ENCODE measurements at places on chromosomes 12 and 14.

- DNase-seq = no peak
Measured at GRCh38 chr12:14635776-14636175, 60.6 kb downstream of the GUCY2C start.

DNA sequence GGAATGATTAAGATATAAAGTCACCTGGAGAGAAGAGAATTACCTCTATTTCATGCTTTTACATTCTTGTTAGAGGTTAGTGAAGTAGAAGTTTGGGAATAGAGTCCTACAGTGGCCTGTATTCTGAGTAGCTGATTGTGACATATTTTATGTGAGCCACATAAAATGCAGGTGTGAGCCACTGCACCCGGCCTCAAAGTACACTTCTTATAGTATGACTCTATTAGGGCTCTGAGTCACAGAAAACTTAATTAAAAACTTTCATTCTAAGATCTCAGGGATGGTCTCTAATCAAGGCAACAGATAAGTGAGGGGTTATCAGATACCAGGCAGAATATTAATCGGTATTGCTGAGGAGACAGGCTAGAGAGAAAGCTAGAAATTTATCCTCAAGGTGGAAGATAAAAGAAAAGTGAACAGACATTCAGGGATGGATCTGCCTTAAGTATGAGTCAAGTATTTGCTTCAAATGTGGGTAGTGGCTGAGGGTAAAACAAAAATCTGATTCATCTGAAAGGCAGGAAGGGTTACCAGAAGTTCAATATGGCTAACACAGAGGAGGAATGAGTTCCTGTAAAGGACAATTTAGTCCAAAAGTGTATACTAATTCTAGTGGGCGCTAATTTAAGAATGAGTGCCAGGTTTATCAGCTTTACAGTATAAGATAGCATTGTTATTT, 5.5 kb upstream of the G2E3 start:
- DNase-seq = no peak

DNA sequence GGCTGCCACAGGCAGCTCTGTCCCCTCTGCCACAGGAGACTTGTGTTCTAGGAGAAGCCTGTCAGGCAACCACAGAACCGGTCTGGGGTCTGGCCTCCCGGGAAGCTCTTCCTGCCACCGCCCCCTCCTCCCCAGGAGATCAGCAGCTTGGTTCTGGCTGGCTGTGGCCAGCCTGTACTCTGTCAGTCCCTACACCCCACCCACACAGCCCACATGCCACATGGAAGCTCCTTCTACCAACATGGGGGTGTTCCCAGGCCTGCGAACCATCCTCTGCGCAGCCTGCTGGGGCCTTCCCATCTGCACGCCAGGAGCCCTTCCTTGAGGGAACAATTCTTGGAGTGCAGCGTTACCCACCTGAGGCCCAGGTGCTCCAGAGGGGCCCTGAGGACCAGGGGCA, 16.8 kb downstream of the TMEM106C start:
- DNase-seq = no peak

DNA sequence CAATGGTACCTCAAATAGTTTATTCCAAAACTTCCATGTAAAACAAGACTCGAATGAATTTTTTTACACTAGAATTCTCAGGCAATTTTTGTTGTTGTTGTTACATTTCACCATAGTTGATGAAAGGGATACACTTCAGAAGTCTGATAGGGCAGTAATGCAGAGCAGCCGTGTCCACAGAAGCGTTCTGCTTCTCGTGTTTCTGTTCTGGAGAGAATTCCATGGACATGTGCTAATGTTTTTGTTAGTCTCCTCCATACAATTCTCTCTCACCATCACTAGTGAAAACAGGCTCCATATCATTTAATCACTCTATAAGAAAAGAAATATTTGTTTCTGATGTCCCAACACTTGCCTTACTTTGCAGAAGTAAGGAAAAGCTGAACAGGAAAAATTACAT, 606.1 kb downstream of the SLC16A7 start:
- DNase-seq = no peak

- DNase-seq = no peak
Measured at GRCh38 chr14:75298187-75298965, 19.7 kb downstream of the FOS start.

DNA sequence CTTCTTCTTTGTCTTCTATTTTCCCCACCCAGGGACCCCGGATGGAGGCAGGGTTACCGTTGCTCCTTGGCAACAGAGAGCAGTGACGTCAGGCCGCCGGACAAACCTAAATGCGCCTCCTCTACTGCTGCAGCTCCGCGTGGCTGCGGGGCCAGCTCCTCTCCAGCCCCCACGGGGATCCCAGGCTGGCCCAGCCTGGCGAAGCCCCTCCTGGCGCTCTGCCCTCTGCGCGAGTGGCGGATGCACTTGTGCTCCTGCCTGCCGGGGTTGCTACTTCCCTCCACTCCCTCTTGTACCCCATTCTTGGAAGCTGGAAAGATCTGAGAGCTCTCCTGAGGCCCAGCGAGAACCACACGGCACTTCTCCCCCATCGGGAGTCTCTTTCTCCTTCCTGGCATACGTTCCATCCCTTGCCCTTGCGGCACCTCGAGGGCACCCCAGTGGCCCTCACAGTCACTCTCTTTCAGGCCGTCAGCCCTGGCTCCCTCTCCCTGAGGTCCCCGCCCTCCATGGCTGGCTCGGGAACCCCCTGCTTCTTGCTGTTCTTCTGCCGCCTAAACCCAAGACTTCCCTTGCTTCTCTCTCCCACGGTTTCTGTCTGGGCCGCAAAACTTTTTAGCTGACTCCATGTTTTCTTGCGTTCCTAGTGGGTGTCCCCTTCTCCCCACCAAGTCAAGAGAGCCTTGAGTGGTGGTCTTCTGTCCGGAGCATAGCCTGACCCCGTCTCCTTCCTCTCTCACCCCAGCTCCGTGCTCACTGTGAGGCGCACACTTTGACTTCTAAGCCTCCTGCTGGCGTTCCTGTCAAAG, 121.7 kb downstream of the PAPOLA start:
- DNase-seq = no peak

DNA sequence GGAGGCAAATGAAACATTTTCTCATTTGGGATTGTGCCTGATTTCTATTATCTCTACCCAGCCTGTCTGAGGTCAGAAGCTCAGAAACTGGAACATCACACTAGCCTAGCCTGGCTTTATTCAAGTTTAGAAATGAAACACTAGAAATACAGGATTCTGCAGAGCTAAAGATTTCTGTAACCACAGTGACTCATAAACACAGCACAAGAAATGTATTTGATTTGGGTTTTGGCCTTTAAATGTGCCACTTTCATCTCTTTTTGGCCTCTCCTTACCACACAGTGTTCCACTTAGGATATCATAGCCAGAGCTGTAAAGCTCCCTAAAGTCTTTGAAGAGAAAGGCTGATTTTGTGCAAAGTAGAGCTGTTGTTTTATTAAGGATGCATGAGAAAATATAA, 307.5 kb downstream of the EMP1 start:
- no peak for DNase-seq

GRCh38 chr14:99441157-99441870, 39.3 kb downstream of the SETD3 start:
- DNase-seq = no peak

Measured in cerebellar nuclear complex (tissue), 1 donor.